Left kidney (tissue), 8 donors: ENCODE measurements at places on chromosomes 5 and 9. TPM values are rescaled to one million over a fixed set of nuclear protein-coding genes. Genes with fewer than 3 reads are reported as not detected.
A peak's percentile ranks its signal among the peaks of the same experiment; 100 is the strongest.

GRCh38 chr5:132692632-132692967 lies 18.8 kb downstream of the IL4 start:
- no peak for DNase-seq

DNA sequence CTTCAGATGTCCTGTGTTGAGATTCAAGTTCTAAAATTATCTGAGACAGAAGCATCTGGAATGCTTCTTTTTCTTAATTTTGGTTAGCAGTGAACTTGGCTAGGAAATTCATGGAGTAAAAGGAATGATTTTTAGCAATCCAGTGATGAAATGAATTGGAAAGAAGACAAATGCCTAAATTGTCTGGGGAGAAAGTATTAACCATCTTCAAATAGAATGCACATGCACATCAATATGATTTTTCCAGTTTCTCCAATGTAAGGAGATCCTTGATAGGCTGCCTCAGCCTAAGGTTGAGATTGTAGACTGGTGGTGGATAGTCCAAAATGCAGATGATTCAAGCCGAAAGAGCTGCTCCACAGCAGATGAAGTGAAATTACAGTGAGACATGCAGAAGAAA lies 106.7 kb downstream of the PCSK5 start:
- no peak for DNase-seq

DNA sequence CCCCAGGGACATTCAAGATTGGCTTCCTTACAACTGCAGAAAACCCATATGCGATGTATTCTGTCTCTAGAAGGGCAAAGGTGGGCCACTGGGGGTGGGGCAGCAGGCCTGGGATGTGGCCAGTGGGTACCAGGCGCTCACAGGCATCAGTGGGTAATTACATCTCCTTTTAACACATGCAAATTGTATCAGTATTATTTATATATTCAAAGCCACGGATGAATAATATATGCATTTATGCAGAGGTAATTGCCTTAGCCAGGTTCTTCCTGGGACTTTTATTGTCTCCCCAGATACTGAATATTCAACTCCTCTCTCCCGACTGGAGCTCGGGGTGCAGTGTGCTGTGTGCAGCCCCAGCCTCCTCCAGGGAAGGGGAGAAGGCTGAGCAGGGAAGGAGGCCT lies 109.4 kb upstream of the MVB12B start:
- no peak for DNase-seq

- DNase-seq: no peak
These were observed 10.8 kb downstream of the C5orf15 start for GRCh38 chr5:133957591-133957990.

DNA sequence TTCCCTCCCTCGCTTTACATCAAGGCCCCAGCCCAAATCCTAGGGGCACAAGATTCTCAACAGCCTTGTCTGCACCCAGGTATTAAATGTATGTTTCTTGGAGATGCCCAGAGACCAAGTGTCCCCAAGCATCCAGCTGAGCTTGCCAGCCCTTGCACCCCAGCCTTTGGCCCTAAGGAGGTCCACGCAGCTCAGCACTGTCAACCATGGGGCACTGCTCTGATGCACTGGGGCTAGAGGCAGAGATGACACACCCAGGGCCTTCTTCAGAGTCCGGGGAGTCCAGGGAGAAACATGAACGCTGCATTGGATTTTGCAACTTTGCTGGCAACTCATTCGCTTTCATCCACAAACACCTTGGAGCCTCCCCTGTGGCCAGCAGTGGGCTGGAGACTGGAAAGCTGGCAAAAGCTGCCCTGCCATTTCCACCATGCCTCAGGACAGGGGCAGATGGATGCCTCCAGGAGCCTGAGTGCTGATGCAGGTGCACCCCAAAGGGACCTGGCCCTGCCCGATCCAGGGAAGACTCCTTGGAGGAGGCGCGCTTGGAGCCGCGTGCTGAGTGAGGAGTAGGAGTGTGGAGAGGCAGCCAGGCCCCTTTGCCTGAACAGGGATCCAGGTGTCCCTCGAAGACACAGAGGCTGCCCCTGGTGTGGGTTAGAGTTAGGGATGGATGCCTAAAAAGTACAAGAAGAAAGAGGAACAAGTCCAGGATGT lies 19.3 kb downstream of the PAEP start:
- no peak for DNase-seq

GRCh38 chr9:6417186-6417585 lies 4.2 kb downstream of the UHRF2 start:
- no peak for DNase-seq

DNA sequence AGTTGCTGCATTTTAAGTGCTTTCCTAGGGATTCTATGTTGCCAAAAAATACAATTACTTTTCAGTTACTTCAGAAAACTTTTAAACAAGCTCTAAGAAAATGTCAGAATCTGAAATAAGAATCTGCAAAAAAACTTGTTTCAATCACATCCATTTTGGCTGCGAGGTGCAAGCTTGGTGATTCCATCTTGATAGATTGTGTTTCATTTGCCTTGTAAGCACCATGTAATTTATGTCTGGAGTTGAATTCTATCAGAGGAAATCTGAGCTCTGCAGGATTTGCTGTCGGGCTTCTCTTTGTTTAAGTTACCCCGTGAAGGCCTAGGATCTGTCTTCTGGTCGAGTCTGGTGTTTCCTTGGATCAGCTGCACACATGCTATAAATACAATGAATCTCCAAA lies 40.4 kb upstream of the MAN2A1 start:
- DNase-seq: peak; percentile 47

DNA sequence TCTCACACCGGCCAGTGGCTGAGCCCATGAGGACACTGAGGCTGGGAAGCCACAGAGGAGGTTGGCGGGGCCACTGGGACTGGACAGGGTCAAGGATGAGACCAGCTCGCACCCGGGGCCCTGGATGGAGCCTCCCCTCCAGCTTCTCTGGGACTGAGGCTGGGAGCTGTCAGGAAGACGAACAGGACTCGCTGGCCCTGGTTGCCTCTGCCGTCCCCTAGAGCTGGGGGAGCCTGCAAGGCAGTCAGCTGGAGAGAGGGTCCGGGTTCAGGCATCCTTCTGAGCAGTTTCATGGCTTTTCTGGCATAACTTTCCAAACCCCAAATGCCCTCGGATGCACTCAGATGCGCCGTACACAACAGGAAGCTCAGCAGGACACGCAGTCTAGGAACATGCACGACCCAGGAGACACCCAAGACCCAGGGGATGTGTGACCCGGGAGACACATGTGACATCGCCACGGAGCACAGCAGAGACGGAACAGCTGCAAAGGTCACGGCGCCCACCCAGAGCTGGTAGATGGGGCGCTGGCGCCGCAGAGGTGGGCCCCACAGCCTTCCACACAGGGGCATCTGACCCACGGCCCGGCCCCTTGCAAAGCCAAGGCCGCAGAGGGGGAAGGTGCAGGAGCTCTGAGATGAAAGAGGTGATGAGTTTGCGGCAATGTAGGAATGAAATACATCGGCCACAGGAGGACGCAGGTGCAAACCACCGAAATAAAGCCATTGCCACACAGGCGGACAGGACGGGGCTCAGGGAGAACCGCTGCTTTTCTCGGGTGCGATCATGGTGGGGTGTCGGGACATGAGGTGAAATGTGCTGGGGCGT lies 17.1 kb downstream of the TPPP start:
- no peak for DNase-seq

- DNase-seq: peak; percentile 52
These were observed 503 bp upstream of the GDNF start for GRCh38 chr5:37840053-37841034.

GRCh38 chr9:130385257-130385656 lies 59.5 kb upstream of the ASS1 start:
- DNase-seq: no peak

DNA sequence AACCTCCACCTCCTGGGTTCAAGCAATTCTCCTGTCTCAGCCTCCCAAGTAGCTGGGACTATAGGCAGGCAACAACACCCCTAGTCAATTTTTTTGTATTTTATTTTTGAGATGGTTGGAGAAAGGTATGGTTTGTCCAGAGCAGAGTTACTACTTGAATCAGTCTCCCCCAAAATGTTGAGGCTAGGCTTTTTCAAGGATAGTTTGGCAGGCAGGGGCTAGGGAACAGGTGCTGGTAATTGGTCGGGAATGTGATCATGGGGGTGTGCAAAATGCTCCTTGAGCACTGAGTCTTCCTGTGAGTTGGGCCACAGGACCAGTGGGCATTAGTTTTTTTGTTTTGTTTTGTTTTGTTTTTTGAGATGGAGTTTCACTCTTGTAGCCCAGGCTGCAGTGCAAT lies 28.3 kb upstream of the PRRC2B start:
- DNase-seq: no peak

DNA sequence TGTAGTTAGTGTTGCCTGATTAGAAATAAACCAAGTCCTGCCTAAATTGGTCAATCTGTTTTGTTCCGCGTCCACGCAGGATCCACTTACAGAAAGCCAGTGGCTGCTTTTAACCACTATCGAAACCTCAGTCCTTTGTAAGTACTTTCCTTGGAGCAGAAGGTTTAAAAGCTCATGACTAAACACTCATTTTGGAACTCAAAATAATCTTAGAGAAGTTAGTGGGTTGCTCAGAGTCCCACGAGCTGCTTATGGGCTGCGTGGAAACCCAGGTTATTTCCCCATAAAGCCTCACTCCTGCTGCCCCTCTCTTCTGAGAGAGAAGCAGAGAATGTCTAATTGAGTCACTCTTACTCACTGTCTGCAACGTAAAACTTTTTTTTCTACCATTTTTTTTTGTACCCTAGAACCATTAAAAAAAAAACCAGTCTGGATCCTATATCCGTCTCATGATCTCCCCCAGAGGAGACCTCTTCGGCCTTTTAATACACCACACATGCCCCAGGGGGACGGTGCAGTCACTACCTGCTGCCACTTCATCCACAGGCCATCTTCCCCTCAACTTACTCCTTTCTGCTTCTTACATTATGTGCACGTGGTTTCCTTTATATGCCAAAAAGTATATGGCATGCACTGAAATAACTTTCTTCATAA lies 7.6 kb downstream of the BASP1 start:
- DNase-seq: no peak

DNA sequence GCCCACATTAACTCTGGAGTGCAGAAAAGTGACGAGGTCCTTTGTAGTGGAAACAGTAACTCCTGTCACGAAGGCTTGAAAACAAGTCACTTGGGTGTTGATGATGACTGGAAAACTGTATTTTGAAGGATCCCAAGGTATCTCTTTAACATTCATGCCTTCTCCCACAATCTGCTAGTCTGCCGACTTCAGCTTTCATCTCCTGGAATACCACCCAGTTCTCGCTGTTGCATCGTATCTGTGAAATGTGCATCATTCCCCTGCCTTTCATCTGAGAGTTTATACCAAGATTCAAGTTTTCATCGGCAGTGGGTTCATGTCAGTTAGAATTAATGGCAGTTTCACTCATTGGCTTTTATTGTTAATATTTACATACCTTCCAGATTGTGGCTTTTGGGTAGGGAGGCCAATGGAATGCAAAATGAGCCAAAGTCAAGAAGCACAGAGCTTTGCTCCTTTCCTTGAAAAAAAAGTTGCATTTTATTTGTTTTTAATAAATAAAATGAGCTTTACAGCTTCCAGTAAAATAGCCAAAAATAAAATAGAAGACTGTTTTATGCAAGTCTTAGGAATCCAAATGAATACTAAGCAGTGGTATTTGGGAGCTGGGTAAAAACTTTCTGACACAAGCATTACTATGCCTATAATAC lies 575.2 kb upstream of the WWC1 start:
- no peak for DNase-seq

GRCh38 chr5:27868292-27868691 lies 829.9 kb upstream of the CDH9 start:
- DNase-seq: no peak

- DNase-seq: no peak
These were observed 119.4 kb downstream of the TLR4 start for GRCh38 chr9:117823576-117823975.

DNA sequence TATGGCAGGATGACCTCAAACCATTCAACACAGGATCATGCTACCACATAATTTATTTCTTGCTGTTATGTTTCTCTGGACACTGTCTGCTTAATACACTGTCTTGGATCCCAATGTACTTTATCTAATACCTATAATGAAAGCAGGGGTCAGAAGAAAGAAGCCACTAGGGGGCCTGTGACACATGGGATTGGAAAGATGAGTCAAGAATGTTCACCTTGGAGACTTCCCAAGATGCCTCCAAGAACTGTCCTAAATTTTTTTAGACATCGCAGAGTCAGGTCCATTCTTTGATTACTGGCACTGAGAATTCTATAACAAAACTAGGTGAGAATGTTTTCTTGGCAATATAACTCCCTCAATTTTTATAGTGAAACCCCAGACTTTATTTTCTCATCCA lies 305.8 kb upstream of the SMARCA2 start:
- DNase-seq: no peak

DNA sequence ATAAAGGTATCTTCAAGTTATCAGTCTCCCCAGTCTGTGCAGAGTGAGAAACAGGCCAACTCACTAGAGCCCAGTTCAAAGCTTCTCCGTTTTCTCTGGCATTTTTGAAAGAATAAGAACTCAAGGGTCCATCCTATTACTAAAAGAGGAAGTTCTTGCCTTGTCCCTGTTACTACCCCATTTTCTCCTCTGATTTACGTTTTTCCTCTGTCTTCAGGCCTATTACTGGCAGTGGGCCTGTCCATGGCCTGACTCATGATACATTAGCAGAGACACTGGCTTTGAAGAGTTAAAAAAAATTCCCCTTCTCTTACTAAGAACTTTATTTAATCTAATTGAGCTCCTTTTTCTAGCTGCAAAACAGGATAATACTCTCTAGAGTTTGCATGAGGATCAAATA lies 624.0 kb upstream of the KLF4 start:
- DNase-seq: no peak

DNA sequence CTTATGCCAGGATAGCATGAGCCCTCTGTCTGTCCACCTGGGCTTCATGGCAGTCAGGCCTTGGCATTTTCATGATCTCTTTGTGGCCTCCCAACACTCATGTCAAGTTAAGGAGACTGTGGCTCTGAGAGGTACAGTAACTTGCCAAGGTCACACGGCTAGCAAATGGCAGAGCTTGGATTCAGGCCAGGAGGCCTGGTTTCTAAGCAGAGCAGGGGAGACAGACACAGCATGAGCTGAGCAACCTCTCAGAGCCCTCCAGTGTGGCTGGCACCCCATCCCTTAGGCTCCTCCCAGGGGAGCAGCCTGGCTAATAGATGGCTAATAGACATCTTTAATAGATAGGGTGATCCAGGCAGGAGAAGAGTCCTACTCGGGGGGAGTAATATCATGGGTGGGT lies 4.1 kb downstream of the SYNPO start:
- DNase-seq: no peak

- no peak for DNase-seq
These were observed 12.2 kb downstream of the TMEFF1 start for GRCh38 chr9:100485196-100485595.

- DNase-seq: no peak
These were observed 149.1 kb downstream of the GABRB2 start for GRCh38 chr5:161397448-161397847.

GRCh38 chr5:77231471-77232138 lies 21.1 kb downstream of the PDE8B start:
- no peak for DNase-seq

The CORO2A gene
- 2.2 TPM for polyA plus RNA-seq

The MPDZ gene
- polyA plus RNA-seq: 61.0 TPM

The SPATA31D1 gene
- not detected for polyA plus RNA-seq

The NHP2 gene
- polyA plus RNA-seq: 85.3 TPM

The COL23A1 gene
- polyA plus RNA-seq: 6.2 TPM

The IGIP gene
- polyA plus RNA-seq: 8.0 TPM

The SPINK4 gene
- not detected for polyA plus RNA-seq

The OTULINL gene
- 10.9 TPM for polyA plus RNA-seq

The MAMDC4 gene
- 5.4 TPM for polyA plus RNA-seq

The ASTN2 gene
- 17.2 TPM for polyA plus RNA-seq
